CD4-positive, alpha-beta T cell (primary cell): ENCODE measurements at places on chromosomes 12 and 14.
A peak's percentile ranks its signal among the peaks of the same experiment; 100 is the strongest.

DNA sequence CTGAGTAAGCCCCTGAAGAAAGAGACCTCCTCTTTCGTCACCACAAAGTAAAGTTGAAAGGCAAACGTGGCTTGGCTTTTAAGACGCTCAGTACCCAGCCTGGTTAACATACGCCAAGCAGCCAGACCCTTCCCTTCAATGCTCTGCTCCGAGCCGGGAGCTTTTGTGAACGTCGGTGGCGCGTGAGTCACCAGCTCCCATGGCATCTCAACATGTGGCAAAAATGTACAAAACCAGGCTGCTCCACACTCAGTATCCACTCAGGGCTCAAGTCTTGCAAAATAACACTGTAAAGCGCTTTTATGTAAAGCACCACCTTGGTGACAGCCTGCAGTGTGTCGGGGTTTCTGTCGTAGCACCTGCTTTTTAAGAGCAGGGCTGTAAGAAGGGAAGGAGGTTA is 89.0 kb downstream of the SETD3 start:
- DNase-seq: no peak
- no peaks in the 10 kb centered on the region for H3K27me3 ChIP-seq
- no peak overlapping the region for H3K4me3 ChIP-seq
- no peak overlapping the region for H3K27ac ChIP-seq
- H3K4me1 ChIP-seq: peaks cover 20% of the 10 kb centered on the region

DNA sequence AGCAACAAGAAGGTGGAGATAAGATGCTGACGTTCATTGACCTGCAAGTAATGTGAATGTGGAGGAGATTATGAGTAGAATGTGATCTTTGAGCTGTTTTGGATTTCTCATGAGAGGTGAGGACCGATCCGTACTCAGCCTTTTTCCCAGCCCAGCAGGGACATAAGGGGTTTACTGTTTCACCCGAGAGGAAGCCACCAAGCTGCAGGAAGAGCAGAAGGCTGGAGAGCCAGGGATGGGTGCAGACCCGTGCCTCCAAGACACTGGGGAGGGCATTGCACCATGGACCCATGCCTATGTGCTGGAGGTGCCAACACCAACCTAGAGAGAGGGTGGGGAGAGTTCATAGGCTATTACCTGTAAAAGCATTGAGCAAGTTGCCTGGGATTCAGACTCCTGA is 206.0 kb upstream of the DIO3 start:
- H3K36me3 ChIP-seq: no peaks in the 10 kb centered on the region
- H3K27ac ChIP-seq: no peak overlapping the region

- peaks cover 54% of the 10 kb centered on the region for H3K27me3 ChIP-seq
- no peaks in the 10 kb centered on the region for H3K36me3 ChIP-seq
- no peak overlapping the region for H3K4me3 ChIP-seq
- H3K27ac ChIP-seq: no peak overlapping the region
- DNase-seq: no peak
Measured at GRCh38 chr12:46831335-46832129, 5.7 kb upstream of the SLC38A4 start.

- peaks cover 50% of the 10 kb centered on the region for H3K4me1 ChIP-seq
- H3K36me3 ChIP-seq: no peaks in the 10 kb centered on the region
- peak within 1 kb of the TSS; percentile 82 for H3K4me3 ChIP-seq
- no peak for DNase-seq
Measured at GRCh38 chr14:92513204-92513965, at the start of gene RIN3. Gene RIN3 (plus strand): TSS chr14:92513781. CDS start chr14:92513933, 152 bp downstream.

- no peak overlapping the region for H3K27ac ChIP-seq
- H3K36me3 ChIP-seq: no peaks in the 10 kb centered on the region
- no peak overlapping the region for H3K4me3 ChIP-seq
- no peaks in the 10 kb centered on the region for H3K4me1 ChIP-seq
- H3K27me3 ChIP-seq: no peaks in the 10 kb centered on the region
- DNase-seq: no peak
Measured at GRCh38 chr12:71509705-71510104, 70.1 kb downstream of the LGR5 start.

DNA sequence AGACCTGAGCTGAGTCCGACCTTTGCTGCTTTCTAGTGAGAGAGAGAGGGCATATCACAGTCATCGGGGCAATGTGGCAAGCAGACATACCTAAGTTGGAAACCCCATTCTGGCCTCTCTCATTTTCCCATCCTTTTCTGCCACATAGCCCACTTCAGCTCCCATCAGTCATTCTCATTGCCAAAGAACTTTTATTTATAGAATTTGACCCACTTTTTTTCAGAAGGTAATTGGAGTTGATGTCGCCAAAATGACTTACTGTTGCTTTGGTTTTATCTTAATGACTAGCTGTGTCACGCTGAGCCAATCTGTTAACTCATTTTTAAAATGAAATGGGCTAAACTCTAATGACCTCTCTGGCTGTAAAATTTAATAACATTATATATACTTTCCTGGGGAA is 63.9 kb upstream of the RMST start:
- no peak for DNase-seq
- no peak overlapping the region for H3K27ac ChIP-seq

GRCh38 chr12:58920961-58921861 is 907 bp upstream of the LRIG3 start:
- H3K4me1 ChIP-seq: peaks cover 4% of the 10 kb centered on the region
- H3K27me3 ChIP-seq: peaks cover 31% of the 10 kb centered on the region
- H3K27ac ChIP-seq: no peak overlapping the region
- H3K36me3 ChIP-seq: no peaks in the 10 kb centered on the region
- no peak for DNase-seq

GRCh38 chr12:104201238-104202001 is 14.2 kb upstream of the TXNRD1 start:
- no peaks in the 10 kb centered on the region for H3K36me3 ChIP-seq
- H3K27me3 ChIP-seq: no peaks in the 10 kb centered on the region
- DNase-seq: peak; percentile 33
- no peaks in the 10 kb centered on the region for H3K4me1 ChIP-seq

DNA sequence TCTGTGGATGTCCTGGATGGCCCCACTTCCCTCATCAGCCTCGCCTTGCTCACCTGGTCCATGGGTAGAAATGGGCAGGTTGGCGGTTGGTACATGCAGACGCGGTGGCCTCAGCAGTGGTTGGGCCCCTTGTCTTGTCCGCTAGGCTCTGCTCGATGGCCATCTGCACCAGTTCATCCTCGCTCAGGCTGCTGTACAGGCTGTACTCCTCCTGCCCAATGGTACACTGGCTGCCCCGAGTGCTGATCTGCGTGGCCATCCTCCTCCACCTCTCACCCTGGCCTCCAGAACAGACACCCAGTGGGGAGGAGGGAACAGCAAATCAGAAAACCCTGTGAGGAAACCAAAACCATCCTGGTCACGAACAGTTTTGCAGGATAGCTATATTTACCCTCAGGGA is 12.1 kb downstream of the ASB2 start:
- H3K4me1 ChIP-seq: peaks cover 80% of the 10 kb centered on the region
- no peak overlapping the region for H3K4me3 ChIP-seq
- no peak overlapping the region for H3K27ac ChIP-seq
- no peaks in the 10 kb centered on the region for H3K27me3 ChIP-seq

- H3K4me1 ChIP-seq: no peaks in the 10 kb centered on the region
- no peak overlapping the region for H3K27ac ChIP-seq
- H3K36me3 ChIP-seq: no peaks in the 10 kb centered on the region
- H3K27me3 ChIP-seq: peaks cover 10% of the 10 kb centered on the region
Measured at GRCh38 chr14:104544362-104544961, 35.1 kb upstream of the C14orf180 start.

- H3K4me3 ChIP-seq: no peak overlapping the region
- H3K27me3 ChIP-seq: no peaks in the 10 kb centered on the region
- H3K4me1 ChIP-seq: peaks cover 4% of the 10 kb centered on the region
- no peak for DNase-seq
Measured at GRCh38 chr12:56758728-56759262, 4.3 kb upstream of the HSD17B6 start.

- H3K27ac ChIP-seq: no peak overlapping the region
- no peaks in the 10 kb centered on the region for H3K27me3 ChIP-seq
- no peaks in the 10 kb centered on the region for H3K36me3 ChIP-seq
- H3K4me3 ChIP-seq: no peak overlapping the region
Measured at GRCh38 chr14:45089813-45090212, 5.9 kb downstream of the PRPF39 start.

DNA sequence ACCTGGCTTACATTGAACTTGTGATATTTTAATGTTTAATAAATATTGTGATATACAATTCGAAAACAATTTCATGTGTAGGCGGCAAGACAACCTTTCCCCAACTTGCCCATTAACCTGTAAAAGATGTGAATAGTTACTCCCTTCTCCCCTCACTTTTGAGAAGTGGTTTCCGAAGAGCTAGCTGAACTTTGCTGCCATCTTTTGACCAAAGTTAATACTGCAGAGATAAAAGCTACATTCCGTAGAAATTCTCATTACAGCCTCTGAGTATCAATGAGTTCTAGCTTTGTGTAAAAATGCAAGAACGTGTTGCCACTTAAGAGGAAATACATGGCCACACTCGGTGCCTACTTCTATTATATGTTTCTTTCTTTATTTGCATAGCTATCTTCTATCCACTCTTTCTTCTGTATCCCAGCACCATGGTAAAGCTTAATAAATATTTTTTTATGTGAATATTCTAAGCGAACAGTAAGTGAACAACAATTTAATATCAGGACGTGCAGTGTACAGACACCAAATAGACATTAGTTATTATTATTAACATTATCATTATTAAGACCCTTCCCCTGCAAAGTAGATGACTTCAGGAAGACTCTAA is 105.1 kb upstream of the TMEM260 start:
- no peak for DNase-seq
- H3K4me1 ChIP-seq: no peaks in the 10 kb centered on the region
- H3K27ac ChIP-seq: no peak overlapping the region
- no peak overlapping the region for H3K4me3 ChIP-seq
- no peaks in the 10 kb centered on the region for H3K36me3 ChIP-seq

GRCh38 chr12:8108808-8109398 is 14.5 kb upstream of the CLEC4A start:
- no peak overlapping the region for H3K4me3 ChIP-seq
- H3K4me1 ChIP-seq: no peaks in the 10 kb centered on the region
- H3K27me3 ChIP-seq: no peaks in the 10 kb centered on the region
- H3K36me3 ChIP-seq: peaks cover 6% of the 10 kb centered on the region

DNA sequence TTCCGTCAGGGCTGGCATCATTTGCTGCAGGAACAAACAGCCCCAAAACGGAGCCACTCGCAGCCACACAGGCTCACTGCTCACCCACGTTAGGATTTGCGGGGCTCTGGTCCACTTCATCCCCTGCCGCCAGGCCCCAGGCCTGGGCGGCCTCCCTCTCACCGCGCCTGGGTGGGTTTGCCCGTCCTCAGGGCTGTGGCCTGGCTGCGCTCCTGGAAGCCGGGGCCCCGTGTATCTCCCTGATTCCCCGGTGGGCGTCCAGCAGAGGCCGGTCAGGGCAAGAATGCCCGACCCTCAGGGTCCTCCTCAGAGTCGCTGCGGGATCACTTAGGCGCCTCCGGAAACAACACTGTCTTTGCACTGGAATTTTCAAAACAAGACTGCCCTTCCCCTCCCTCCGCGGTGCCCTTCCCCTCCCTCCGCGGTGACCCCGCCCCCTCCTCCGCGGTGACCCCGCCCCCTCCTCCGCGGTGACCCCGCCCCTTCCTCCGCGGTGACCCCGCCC is 15.7 kb upstream of the FBRSL1 start:
- peaks cover 51% of the 10 kb centered on the region for H3K4me1 ChIP-seq
- DNase-seq: no peak
- H3K27ac ChIP-seq: no peak overlapping the region
- H3K27me3 ChIP-seq: no peaks in the 10 kb centered on the region
- H3K4me3 ChIP-seq: peak overlapping the region; percentile 34

DNA sequence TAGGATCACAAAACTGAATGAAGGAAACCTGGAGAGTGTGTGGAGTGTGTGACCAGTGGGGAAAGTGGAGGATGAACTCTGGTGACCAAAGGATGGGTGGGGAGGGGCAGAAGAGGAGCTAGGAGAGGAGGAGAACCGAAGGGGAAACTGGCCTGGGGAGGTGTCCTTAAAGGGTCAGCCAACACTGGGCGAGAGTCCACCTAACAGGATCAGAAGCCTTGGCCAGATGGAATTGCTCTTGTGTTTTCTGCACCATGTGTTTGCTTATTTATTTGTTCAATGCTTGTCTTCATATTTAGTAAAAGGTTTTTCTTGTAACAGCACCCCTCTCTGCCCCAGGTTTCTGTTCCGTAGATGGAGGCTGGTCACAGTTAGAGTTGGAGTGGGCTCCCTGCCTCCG is 34.5 kb upstream of the ATP23 start:
- no peak overlapping the region for H3K27ac ChIP-seq
- no peak overlapping the region for H3K4me3 ChIP-seq
- H3K27me3 ChIP-seq: no peaks in the 10 kb centered on the region
- H3K4me1 ChIP-seq: peaks cover 8% of the 10 kb centered on the region
- no peak for DNase-seq

GRCh38 chr12:39239490-39240486 is 203.1 kb downstream of the KIF21A start:
- H3K4me1 ChIP-seq: no peaks in the 10 kb centered on the region
- no peak for DNase-seq

DNA sequence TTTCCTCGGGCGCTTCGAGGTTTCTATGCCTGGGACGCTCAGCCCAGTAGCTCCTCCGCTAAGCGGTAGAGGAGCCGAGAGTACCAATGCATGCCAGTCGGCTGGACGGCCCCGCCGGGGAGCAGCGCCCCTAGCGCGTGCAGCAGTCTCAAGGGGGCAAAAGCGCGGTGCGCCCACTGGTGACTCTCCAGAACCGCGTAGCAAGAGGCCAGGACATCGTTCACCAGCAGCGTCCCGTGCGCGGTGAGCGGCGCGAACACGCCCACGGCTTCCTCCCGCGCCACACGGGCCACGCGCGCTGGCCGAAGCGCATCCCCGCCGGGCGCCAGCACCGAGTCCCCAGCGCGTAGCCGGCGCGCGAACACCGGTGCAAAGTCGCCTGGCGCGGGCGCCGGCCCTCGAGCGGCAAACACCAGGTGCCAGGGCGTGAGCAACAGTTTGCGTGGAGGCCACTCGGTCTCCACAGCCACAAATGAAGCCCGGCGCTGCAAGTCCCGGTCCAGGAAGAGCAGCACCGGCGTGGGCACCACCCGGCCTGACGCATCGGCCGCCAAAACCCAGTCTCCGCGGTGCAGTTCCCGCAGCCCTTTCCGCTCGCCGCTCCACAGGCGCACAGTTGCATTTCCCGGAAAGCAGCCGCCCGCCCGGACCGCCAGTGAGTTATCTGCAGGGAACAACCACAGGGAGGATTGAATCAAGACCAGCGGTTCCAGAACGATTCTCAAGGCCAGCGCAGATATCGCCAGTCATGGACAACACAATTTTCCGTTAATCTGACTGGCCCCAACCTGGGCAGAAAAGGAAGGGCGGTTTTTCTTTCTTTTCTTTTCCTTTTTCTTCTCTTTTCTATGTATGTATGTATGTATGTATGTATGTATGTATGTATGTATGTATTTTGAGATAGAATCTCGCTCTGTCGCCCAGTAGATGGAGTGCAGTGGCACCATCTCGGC is 4.5 kb downstream of the DHH start:
- H3K4me1 ChIP-seq: peaks cover 70% of the 10 kb centered on the region
- no peak for DNase-seq
- H3K4me3 ChIP-seq: peak overlapping the region; percentile 36
- peaks cover 67% of the 10 kb centered on the region for H3K27me3 ChIP-seq

DNA sequence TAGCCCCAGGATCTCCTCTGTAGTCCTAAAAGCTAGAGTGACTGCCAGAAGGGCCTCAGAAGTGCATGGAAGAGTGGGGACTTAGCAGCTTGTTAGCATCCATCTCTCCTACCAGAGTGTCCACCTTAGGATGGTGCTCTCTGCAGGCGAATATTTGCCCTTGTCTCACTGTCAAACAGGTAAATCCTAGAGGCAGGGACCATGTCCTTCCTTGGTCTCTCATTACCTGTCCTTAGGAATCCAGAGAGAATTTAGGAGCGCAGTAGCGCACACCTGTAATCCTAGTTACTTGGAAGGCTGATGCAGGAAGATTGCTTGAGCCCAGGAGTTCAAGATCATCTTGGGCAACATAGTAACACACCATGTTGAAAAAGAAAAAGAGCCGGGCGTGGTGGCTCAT is 21.4 kb downstream of the AGAP2 start:
- no peak overlapping the region for H3K27ac ChIP-seq
- H3K4me3 ChIP-seq: no peak overlapping the region
- no peaks in the 10 kb centered on the region for H3K27me3 ChIP-seq
- H3K36me3 ChIP-seq: peaks cover 70% of the 10 kb centered on the region
- H3K4me1 ChIP-seq: no peaks in the 10 kb centered on the region
